Activated CD8-positive, alpha-beta memory T cell treated with anti-CD3 and anti-CD28 coated beads, Interleukin-2, amount 10 ng/mL, durations not matched to agents 7 days and 5 days (primary cell): ENCODE measurements at places on chromosomes 3 and 15.

DNA sequence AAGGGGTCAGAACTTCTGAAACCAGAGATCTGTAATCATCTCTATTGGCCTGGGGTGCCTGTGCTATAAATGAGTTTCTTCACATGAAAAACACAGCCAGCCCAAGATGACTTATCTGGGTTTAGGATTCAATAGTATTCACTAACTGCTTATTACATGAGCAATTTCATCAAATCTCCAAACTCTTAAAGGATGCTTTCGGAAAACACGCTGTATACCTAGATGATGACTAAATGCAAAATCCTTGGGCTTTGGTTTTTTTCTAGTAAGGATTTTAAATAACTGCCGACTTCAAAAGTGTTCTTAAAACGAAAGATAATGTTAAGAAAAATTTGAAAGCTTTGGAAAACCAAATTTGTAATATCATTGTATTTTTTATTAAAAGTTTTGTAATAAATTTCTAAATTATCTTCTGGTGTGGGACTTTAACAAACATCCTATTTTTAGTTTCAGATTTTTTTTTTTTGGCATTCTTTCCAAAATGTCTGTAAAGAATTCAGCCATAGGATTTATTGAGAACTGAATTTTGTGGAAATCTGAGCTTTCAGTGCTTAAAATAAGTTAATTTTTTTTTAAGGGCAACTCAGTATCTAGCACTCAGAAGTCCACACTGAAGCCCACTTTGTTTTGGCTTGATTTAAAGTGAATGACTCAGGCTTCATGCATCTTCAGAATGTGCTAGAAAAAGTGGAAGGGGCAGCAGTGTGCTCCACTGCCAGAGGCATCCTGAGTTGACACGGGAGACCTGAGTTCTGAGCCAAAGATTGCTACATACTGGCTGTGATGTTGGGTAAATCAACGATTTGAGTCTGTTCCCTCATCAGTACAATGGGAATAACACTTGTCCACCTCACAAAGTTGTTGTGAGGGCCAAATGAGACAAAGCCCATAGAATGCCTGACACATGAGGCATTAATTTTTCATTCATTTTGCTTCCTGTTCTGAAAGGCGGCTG, 18.7 kb downstream of the TMEM43 start:
- peaks cover 7% of the 10 kb centered on the region for H3K36me3 ChIP-seq
- DNase-seq: no peak
- H3K27me3 ChIP-seq: no peaks in the 10 kb centered on the region
- peaks cover 31% of the 10 kb centered on the region for H3K4me1 ChIP-seq

DNA sequence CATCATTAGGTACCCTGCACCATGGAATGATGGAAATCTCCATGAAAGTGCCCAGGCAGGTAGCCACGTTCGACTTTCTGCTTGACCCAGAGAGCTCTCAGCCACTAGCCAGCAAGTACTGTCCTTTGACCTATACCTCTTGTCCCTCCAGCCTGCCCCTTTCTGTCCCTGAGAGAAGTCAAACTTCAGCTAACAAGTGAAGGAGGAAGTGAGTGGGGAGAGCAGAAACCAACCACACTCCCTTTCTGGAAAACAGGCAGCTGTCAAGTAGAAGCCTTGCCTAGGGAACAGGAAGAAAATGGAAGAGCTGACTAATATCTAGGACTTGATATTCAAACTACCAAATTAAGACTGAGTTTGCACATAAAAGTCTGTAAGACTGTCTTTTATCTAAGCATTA, 30.3 kb upstream of the FSTL1 start:
- H3K4me1 ChIP-seq: no peaks in the 10 kb centered on the region
- H3K27me3 ChIP-seq: peaks cover 7% of the 10 kb centered on the region
- H3K27ac ChIP-seq: no peak overlapping the region
- DNase-seq: no peak
- no peak overlapping the region for H3K4me3 ChIP-seq

- no peak overlapping the region for H3K27ac ChIP-seq
- DNase-seq: no peak
- peaks cover 54% of the 10 kb centered on the region for H3K4me1 ChIP-seq
- peaks cover 28% of the 10 kb centered on the region for H3K36me3 ChIP-seq
- H3K27me3 ChIP-seq: peaks cover 16% of the 10 kb centered on the region
- H3K4me3 ChIP-seq: no peak overlapping the region
These were observed 29.8 kb downstream of the CCR3 start for GRCh38 chr3:46272028-46272451.

GRCh38 chr15:57281321-57281720, 95.0 kb upstream of the CGNL1 start:
- no peak overlapping the region for H3K4me3 ChIP-seq
- H3K36me3 ChIP-seq: peaks cover 25% of the 10 kb centered on the region
- H3K4me1 ChIP-seq: no peaks in the 10 kb centered on the region
- H3K27ac ChIP-seq: no peak overlapping the region

DNA sequence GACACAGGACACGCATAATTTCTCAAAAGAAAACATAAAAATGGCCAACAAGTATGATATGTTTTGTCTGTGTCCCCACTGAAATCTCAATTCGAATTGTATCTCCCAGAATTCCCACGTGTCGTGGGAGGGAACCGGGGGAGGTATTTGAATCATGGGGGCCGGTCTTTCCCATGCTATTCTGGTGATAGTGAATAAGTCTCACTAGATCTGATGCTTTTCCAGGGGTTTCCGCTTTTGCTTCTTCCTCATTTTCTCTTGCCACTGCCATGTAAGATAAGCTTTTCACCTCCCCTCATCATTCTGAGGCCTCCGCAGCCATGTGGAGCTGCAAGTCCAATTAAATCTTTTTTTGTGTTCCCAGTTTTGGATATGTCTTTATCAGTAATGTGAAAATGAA, 12.1 kb upstream of the POU1F1 start:
- H3K4me1 ChIP-seq: peaks cover 8% of the 10 kb centered on the region
- peaks cover 7% of the 10 kb centered on the region for H3K27me3 ChIP-seq
- H3K27ac ChIP-seq: no peak overlapping the region
- no peak for DNase-seq
- H3K4me3 ChIP-seq: no peak overlapping the region

GRCh38 chr3:5210926-5211325, 23.4 kb downstream of the EDEM1 start:
- DNase-seq: no peak
- peaks cover 77% of the 10 kb centered on the region for H3K36me3 ChIP-seq
- H3K4me3 ChIP-seq: no peak overlapping the region
- H3K27ac ChIP-seq: no peak overlapping the region

GRCh38 chr3:127940116-127940515, 25.1 kb downstream of the KBTBD12 start:
- H3K4me3 ChIP-seq: no peak overlapping the region
- DNase-seq: no peak
- H3K27ac ChIP-seq: no peak overlapping the region
- no peaks in the 10 kb centered on the region for H3K4me1 ChIP-seq
- peaks cover 58% of the 10 kb centered on the region for H3K27me3 ChIP-seq

DNA sequence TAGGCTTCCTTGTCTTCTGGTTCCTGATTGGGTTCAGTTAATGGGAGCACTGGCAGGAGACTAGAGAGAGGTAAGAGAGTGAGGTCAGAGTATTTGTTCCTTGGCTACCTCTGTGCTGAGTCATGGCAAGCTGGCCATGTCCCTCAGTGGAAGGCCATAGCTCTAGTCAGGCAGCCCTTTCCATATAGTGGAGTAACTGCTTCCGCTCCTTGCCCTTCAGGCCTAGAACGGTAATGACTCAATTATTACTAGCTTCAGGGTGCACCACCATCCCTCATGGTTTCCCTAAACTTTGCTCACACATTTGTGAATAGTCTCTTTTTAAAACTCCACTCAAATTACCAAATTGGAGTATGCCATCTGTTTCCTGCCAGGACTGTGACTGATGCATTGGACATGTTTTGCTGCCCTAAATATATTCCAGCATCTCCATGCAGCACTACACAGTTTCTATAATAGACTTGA, 10.5 kb upstream of the ANO10 start:
- H3K27ac ChIP-seq: no peak overlapping the region
- peaks cover 9% of the 10 kb centered on the region for H3K4me1 ChIP-seq
- no peak for DNase-seq
- no peak overlapping the region for H3K4me3 ChIP-seq
- H3K36me3 ChIP-seq: peaks cover 6% of the 10 kb centered on the region

GRCh38 chr15:99124641-99125040, 19.8 kb downstream of the SYNM start:
- no peak overlapping the region for H3K4me3 ChIP-seq
- no peaks in the 10 kb centered on the region for H3K27me3 ChIP-seq
- no peaks in the 10 kb centered on the region for H3K36me3 ChIP-seq
- H3K27ac ChIP-seq: no peak overlapping the region
- DNase-seq: no peak
- H3K4me1 ChIP-seq: no peaks in the 10 kb centered on the region

GRCh38 chr3:74347563-74348268, 266.7 kb downstream of the CNTN3 start:
- no peaks in the 10 kb centered on the region for H3K4me1 ChIP-seq
- no peaks in the 10 kb centered on the region for H3K27me3 ChIP-seq
- DNase-seq: no peak
- no peak overlapping the region for H3K4me3 ChIP-seq
- H3K36me3 ChIP-seq: no peaks in the 10 kb centered on the region

- H3K36me3 ChIP-seq: no peaks in the 10 kb centered on the region
- H3K4me1 ChIP-seq: no peaks in the 10 kb centered on the region
- no peak overlapping the region for H3K27ac ChIP-seq
- peak; percentile 61 for DNase-seq
- H3K4me3 ChIP-seq: no peak overlapping the region
These were observed 40.1 kb upstream of the EPHB1 start for GRCh38 chr3:134754768-134755559.

DNA sequence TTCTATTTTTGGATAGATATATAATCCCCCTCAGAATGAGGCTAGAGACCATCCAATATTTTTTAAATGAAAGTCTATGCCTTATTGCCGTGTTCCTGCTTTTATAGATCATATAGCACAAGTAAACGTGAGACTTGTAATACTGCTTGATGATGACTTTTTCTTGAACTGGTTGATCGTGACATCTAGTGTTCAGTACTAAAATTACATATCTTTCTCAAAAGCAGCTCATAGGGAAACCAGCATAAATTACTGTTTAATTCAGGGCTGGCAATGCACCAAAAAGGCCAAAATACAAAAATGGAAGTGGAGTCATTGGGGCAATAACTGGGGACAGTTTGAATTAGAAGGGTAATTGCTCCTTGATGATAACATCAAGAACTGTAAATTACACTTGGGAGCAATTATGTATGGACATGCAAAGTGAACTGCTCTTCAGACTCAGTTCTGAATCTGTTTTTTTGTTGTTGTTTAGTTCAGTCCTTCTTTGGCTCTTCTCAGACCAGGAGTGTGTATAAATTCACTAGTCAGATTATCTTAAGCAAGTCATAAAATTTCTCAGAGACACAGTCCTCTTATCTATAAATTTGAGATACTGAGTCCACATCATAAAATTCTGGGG, 325.3 kb downstream of the THSD4 start:
- no peak for DNase-seq
- no peak overlapping the region for H3K4me3 ChIP-seq
- H3K27ac ChIP-seq: no peak overlapping the region
- no peaks in the 10 kb centered on the region for H3K36me3 ChIP-seq

DNA sequence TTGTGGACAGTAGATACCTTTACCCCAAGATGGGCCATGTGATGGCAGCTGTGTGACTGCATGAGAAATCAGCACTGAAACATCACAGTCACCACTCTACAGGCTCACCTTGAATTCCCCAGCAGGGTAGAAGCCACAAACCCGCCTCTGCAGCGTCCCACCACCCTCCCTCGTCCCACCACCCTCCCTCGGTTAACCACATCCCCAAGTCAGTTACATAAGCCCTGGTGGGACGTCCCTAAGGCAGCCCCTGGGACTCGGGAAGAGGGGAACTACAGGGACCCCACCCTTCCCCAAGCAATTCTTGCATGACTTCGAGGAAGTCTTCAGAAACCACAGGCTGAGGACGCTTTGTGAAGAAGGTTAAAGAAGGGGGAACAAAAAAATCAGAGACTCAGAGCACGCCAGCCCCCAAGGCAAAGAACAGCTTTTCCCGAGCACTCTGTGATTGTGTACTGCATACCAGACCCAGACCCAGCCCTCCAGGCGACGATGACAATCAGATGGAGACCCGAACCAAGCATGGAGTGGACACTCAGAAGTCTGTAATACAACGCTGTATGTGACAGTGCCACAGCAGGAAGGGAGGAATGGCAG, 60.5 kb downstream of the SH3BP5 start:
- H3K4me1 ChIP-seq: peaks cover 76% of the 10 kb centered on the region
- DNase-seq: peak; percentile 90
- H3K27ac ChIP-seq: peak overlapping the region; percentile 86
- H3K4me3 ChIP-seq: peak overlapping the region; percentile 45

DNA sequence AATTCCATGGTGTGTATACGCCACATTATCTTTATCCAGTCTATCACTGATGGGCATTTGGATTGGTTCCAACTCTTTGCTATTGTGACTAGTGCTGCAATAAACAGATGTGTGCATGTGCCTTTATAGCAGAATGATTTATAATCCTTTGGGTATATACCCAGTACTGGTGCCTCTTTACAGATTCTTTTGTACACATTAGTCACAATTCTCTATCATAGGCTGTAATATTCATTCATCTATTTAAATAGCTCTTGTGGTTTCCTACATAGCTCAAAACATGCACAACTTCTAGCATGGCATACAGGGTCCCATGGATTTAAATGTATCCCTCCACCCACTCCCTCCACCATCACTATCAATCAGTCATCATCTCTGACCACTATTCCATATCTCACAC, 324.1 kb upstream of the CADM2 start:
- H3K4me1 ChIP-seq: no peaks in the 10 kb centered on the region
- no peak overlapping the region for H3K27ac ChIP-seq
- no peak overlapping the region for H3K4me3 ChIP-seq

- H3K36me3 ChIP-seq: no peaks in the 10 kb centered on the region
- H3K4me3 ChIP-seq: no peak overlapping the region
- H3K4me1 ChIP-seq: no peaks in the 10 kb centered on the region
- H3K27me3 ChIP-seq: peaks cover 10% of the 10 kb centered on the region
These were observed 759.9 kb upstream of the ALCAM start for GRCh38 chr3:104606812-104607211.

- no peak overlapping the region for H3K4me3 ChIP-seq
- DNase-seq: no peak
- H3K27ac ChIP-seq: no peak overlapping the region
- H3K27me3 ChIP-seq: peaks cover 85% of the 10 kb centered on the region
- H3K36me3 ChIP-seq: peaks cover 2% of the 10 kb centered on the region
- H3K4me1 ChIP-seq: peaks cover 13% of the 10 kb centered on the region
These were observed 1.1 kb downstream of the C2CD4B start for GRCh38 chr15:62164014-62164395.

- no peaks in the 10 kb centered on the region for H3K4me1 ChIP-seq
- H3K4me3 ChIP-seq: no peak overlapping the region
- peaks cover 24% of the 10 kb centered on the region for H3K27me3 ChIP-seq
- no peaks in the 10 kb centered on the region for H3K36me3 ChIP-seq
- DNase-seq: no peak
These were observed 4.5 kb downstream of the ARPIN start for GRCh38 chr15:89908226-89908625.

GRCh38 chr15:65115086-65115485, at the start of gene UBAP1L:
Gene UBAP1L (minus strand): TSS chr15:65115200. CDS start chr15:65106215, 8,985 bp downstream.
- peaks cover 27% of the 10 kb centered on the region for H3K36me3 ChIP-seq
- no peaks in the 10 kb centered on the region for H3K27me3 ChIP-seq
- DNase-seq: no peak
- H3K4me3 ChIP-seq: no peak within 1 kb of the TSS
- peaks cover 6% of the 10 kb centered on the region for H3K4me1 ChIP-seq
- H3K27ac ChIP-seq: no peak within 1 kb of the TSS
